NAMALWA (cell line): ENCODE measurements at places on chromosomes 16 and 17.

GRCh38 chr16:15834502-15834901 lies 22.3 kb downstream of the MYH11 start:
- no peak for DNase-seq

DNA sequence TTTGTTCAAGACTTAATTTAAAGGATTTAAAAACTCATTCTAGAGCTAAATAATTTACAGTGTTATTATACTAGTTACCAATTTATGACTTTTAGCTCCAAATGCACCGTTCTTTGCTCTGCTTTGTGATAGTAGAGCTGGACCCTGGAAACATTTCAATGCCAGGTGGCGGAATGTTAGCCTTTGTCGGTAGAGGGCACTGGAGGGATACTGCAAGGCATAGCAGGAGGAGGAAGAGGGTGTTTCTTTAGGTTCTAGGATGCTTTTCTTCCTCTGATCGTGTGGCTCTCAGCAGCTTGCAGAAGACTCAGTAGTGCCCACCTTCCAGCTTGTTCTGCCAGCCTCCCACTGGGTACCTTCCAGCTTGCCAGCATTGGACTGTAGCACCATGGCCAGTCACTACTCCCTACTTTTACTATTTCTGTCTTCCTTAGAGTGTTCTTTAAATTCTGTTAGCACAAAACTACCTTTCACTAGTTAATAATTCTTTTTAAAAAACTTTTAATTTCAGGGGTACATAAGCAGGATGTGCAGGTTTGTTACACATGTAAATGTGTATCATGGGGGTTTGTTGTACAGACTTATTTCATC lies 325.3 kb downstream of the UTP18 start:
- peak; percentile 59 for DNase-seq

GRCh38 chr17:56943505-56944125 lies 17.2 kb downstream of the COIL start:
- DNase-seq, result no peak

DNA sequence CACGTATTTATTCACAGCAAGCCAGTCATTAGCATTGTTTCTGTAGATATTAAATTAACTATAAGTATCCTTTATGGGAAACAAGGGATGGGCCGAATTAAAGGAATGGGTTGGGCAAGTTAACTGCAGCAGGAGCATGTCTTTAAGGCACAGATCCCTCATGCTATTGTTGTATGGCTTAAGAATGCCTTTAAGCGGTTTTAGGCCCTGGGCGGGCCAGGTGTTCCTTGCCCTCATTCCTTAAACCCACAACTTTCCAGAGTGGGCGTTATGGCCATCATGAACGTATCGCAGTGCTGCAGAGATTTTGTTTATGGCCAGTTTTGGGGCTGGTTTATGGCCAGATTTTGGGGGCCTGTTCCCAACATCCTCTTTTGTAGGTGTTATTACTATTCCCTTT lies 9.1 kb downstream of the PHKB start:
- no peak for DNase-seq

- DNase-seq, result no peak
Observed at GRCh38 chr17:2610195-2611175, 17.0 kb downstream of the PAFAH1B1 start.

DNA sequence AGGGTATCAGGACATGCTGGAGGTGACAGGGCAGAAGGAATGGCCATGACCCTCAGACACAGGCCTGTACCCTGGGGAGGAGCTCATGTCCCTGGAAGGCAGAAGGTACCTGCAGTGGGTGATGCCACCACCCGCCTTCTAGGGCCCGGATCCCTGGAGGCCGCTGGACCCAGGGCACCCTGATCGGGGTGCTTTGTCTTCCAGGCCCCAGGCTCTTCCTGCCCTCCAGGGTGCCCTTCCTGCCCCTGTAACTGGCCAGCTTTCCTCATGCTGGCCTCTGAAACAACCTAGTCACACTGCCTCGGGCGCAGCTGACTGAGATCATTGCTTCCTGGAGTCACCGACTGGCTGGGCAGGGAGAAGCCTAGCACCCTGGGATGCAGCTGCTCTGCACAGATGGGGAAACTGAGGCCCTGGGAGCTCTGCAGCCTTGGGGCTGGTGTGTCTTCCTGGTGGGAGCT lies 5.8 kb downstream of the ADCY7 start:
- no peak for DNase-seq

DNA sequence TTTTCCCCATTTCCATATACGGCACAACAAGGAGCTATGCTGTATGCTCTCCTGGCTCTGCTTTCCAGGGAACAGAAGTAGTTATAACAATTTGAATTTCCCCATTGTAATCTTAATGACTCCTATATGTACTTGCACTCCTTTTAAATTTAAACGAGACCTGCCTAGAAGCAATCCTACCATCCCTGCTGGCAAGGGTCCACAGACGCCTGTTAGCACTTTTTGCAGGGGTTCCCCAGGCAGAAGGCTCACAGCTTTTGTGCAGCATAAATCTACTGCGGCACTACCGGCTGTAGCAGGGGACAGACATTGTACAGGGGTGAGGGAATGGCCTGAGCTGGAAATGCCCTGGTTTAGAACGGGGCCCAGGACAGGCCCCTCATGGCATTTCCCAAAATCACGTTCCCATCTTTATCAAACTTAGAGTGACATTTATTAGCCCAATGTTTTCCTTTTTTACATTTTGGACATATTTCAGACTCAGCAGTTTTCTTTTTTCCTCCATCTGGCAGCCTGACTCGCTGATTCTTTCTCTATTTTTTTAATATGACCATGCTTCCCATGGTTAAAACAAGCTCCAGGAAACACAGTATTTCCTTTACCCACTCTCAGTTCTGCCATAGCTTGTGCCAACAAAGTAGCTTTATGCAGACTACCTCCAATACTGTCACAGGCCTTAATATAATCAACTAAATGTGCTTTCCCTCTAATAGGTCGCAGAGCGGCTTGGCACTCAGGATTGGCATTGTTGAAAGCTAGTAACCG lies 35.4 kb upstream of the USP22 start:
- no peak for DNase-seq

DNA sequence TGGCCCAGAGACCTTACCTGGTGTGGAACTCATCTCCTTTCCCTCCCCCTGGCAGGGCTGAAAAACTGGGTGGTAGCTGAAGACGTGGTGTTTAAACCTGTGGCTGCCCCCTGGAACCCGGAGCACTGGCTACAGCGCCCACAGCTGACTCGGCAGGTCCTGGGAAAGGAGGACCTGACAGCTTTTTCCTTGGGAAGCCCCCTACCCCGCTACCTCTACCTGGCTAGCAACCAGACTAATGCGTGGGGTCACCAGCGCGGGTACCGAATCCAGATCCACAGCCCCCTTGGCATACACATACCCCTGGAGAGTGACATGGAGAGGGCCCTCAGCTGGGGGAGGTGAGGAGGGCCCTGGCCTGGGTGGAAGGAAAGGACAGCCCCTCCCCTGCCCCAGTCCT lies 2.0 kb upstream of the AOC3 start:
- DNase-seq, result no peak

DNA sequence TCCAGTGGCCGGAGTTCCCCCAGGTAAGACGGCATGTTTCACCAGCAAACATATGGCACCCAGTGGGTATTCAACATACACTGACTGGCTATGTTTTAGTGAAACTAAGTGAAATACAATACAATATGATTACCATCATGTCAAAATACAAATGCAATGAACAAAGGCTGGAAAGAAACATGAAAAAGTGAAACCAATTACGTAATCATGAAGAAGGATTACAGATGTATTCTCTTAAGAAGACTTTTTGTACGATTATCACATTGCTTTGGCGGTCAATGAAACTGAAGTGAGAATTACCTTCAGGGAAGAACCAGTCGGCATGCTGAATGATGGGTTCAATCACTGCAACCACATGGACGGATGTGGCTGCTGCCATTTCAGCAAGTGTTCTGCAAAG lies 71.7 kb downstream of the ARHGAP17 start:
- no peak for DNase-seq
